Stimulated activated CD8-positive, alpha-beta memory T cell treated with anti-CD3 and anti-CD28 coated beads, Interleukin-15, amount 100 ng/mL, for 24 hours (primary cell): ENCODE measurements at places on chromosomes 7 and 10.

- no peak for DNase-seq
These were observed 293.6 kb upstream of the ZMIZ1 start for GRCh38 chr10:78774999-78775711.

DNA sequence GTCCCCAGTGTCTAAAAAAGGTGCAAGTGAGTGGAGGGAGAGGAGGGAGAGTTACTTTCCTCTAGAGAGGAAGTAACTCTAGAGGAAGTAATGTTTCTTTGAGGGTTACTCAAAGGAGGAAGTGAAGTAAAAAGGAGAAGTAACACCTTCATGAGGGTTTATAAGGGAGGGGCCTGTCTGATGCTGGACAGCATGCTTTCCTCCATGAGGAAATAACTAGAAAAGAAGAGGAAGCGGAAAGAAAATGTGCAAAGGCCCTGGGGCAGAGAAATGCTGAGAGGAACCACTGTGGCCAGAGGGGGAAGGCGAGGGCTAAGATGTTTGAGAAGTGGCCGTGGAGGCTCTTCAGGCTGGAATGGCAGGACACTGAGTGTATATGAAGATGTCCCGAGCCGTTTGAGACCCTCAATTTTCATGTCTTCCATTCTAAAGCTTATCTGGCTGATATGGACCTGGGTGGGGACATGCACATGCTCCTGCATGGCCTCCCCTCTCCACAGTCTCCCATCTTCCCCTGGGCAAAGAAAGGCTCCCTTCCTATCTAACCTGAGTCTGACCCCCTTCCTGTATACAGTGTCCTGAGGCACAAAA lies 3.4 kb upstream of the SLC18A2 start:
- DNase-seq: no peak

- DNase-seq: no peak
These were observed 230.4 kb downstream of the USP6NL start for GRCh38 chr10:11381023-11381422.

DNA sequence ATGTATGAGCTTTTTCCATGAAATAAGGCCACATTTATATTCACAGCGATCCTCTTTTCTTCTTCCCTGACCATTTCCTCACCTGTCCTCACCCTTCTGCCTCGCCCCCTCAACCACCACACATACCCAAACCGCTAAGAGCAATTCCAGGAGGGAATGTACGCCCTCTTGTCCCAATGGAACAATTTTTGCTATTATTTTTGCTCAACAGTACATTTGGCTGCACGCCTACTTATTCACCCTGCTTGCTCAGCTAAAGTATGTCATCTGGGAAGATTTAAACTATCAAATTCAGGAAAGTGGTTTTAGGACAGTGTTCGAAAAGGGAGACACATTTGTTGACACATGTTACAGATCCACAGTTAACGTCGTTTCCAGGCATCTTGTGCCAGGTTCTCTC lies 252.7 kb downstream of the NEBL start:
- no peak for DNase-seq

DNA sequence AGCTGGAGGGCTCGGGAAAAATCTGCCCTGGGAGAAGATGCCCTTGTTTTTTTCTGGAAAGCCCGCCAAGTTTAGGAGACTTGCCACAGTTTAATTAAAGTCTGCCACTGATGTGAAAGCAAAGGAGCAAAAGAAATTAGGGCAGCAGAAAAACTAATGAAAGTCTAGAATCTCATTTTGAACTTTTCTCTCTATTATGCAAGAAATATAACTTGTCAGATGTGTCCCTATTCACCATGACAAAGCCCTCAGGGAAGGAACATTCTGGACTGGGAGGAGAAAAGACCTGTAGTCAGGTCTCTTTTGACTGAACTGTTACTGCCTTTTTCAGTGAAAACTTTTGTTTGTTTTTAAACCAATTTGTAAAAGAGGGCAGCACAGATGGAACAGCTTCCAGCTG lies 715.5 kb downstream of the SORCS3 start:
- DNase-seq: no peak

DNA sequence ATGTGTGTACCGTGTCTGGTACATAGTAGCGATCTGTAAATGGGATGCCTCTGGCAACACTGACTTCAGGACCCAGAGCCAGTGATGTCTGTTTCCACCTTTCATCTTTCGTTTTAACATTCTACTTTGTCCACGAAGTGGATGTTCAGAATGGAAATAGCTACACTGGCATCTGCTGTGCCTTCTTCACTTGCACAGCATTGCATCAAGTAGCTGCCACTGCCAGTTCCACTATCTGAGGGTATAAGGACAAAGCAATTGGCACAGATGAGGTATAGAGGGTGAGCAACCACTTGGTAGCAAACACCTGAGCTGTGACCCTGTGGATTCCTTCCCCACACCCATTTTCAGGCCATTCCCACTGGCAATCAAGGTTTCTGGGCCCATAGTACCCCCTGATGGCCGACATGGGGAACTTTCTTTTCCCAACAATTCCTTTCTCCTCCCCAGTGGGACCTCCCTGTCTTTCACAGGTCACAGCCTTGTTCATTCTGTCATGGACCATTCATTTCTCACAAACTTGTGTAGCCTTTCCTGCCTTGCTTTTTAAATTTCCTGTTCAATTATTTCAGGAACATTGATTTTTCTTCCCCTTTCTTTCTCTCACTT lies 4.0 kb downstream of the ITGA8 start:
- DNase-seq: no peak

DNA sequence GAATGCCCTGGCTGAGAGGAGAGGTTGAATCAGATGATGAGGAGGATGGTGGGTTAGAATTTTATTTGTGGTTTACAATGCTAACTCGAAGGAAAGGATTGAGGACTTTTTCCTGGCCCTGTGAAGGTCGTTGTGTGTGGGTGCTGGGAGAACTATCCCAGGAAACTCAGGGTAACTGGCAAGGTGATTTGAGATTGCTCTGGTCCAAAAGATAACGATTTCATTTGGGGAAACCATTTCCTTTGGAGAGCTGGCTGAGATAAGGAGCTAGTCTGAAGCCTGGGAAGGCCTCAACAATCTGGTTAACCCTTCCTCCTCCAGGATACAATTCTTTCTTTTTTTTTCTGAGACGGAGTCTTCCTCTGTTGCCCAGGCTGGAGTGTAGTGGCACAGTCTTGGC lies 33.0 kb downstream of the HK1 start:
- no peak for DNase-seq
